ENCODE measurements at places on chromosomes 1 and 21. TPM values are rescaled to one million over a fixed set of nuclear protein-coding genes. Genes with fewer than 3 reads are reported as not detected.

- DNase-seq = no peak
These were observed 6.6 kb upstream of the SLC5A9 start for GRCh38 chr1:48215889-48216288.

GRCh38 chr1:39317910-39318633 lies 113.6 kb downstream of the MACF1 start:
- DNase-seq = no peak

Gene PTCH2
- 5.4 TPM for polyA plus RNA-seq

GRCh38 chr1:101915597-101915996 lies 81.1 kb downstream of the OLFM3 start:
- no peak for DNase-seq

DNA sequence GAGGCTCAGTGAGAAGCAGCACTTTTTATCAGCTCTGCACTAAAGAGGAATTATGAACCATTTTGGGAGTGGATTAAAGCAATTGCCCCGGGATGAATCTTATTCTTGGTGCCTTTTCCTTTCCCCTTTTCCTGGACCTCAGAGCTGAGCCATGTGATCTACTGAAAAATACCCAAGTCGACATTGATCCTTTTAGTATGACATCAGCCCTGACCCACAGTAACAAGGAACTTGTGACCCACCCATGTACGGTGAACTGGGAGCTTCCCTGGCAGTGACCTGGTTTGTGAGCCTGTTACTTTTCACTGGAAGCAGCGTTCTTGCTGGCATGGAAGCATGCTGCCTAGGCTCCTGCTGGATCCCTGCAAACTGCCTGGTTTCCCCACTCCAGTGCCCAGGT lies 15.9 kb downstream of the AJAP1 start:
- DNase-seq = no peak

GRCh38 chr1:66335859-66336640 lies 197.9 kb upstream of the SGIP1 start:
- no peak for DNase-seq

GRCh38 chr1:116920211-116920610 lies 10.5 kb downstream of the PTGFRN start:
- no peak for DNase-seq

DNA sequence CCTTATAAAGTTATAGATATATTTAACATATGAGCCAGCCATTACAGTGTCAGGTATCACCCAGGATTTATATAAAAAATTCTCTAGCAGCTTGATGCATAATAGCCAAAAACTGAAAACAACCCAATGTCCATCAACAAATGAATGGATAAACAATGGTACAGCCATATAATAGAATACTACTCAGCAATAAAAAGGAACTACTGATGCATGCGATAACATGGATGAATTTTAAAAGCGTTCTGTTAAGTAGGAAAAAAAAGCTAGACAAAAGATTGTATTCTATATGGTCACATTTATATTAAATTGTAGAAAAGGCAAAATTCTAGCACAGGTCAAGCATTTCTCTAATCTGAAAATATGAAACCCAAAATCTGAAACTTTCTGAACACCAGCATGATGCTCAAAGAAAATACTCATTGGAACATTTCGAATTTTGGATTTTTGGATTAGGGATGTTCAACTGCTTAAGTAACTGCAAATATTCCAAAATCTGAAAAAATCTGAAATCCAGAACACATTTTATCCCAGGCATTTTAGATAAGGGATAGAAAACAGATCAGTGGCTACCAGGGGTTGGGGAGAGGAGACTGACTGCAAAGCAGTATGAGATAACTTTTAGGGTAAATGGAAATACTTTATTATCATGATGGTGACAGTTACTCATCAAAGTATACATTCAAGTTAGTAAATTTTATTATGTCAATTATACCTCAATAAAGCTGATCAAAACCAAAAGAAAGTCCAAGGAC lies 22.0 kb downstream of the SLC16A1 start:
- DNase-seq = no peak

Gene ATP8B2
- 27.2 TPM for polyA plus RNA-seq

- no peak for DNase-seq
These were observed 10.5 kb downstream of the CERS2 start for GRCh38 chr1:150964164-150964489.

Gene HSD3B1
- polyA plus RNA-seq = 0.82 TPM
